Breast epithelium (tissue), 4 donors: ENCODE measurements at places on chromosomes 5 and 9. TPM values are rescaled to one million over a fixed set of nuclear protein-coding genes. Genes with fewer than 3 reads are reported as not detected.

Gene HSPB3
- total RNA-seq = not detected

Gene OLFM1
- total RNA-seq = 22.1 TPM

DNA sequence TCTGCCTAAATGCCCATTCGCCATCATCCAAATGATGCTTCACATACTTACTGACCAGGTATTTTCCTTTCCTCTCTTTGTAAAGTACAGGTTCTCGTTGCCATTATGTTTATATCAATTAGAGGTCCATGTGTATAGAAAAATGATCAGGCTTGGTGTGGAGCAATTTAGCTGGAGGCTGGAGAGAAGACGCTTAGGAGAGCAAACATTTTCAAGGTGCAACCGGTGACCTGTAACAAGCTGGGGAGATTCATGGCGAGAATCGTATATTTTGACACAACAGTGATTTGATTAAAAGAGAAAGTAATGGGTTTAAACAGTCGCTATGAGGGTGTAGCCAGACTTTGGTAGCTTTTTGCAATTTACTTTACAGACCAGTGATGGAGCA lies 170.9 kb upstream of the TBCA start:
- H3K4me1 ChIP-seq = no peaks in the 10 kb centered on the region
- H3K36me3 ChIP-seq = no peaks in the 10 kb centered on the region
- no peak overlapping the region for H3K27ac ChIP-seq
- H3K27me3 ChIP-seq = no peaks in the 10 kb centered on the region

DNA sequence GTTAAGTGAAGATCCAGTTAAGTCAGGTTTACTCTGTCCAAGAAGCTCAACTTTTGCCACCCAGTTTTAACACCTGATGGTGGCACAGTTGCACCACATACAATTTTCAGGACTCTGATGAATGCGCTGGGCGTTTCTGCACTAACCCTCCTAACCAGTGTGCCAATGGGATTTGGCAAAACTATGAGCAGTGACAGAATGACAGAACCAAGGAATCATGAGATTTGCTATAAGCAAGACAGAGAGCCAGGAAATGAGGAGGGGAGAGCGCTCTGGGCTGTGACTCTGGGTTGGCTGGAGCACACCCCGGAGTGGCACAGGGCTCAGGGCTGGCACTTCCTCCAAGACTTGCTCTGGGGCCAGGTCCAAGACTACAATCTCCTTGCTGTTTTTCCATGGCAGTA lies 84.1 kb downstream of the SH3PXD2B start:
- H3K36me3 ChIP-seq = no peaks in the 10 kb centered on the region
- no peak overlapping the region for H3K4me3 ChIP-seq
- no peaks in the 10 kb centered on the region for H3K4me1 ChIP-seq
- DNase-seq = no peak
- no peaks in the 10 kb centered on the region for H3K27me3 ChIP-seq

Gene TEX48
- not detected for total RNA-seq

DNA sequence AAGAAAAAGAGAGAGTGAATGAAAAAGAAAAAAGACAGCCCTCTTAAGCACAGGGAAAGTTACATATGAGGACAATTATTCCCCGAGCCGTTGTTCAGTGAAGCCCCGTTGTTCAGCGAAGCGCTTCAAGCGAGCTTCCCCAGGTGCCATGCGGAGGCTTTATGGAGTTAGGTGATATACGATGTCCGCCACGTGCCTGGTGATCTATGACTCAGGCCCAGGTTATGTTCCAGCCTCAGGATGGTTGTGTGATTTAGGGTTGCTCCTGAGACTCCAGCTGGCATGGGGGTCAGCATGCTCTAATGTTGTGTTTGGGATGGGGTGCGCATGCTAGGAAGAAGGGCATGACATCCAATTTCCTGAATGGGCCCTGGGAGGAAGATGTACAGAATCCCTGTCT lies 365.6 kb downstream of the CDK5RAP2 start:
- no peak for DNase-seq
- no peak overlapping the region for H3K27ac ChIP-seq
- H3K36me3 ChIP-seq = no peaks in the 10 kb centered on the region
- H3K27me3 ChIP-seq = no peaks in the 10 kb centered on the region

Gene RNF183
- total RNA-seq = 0.98 TPM

Gene MRNIP
- 32.3 TPM for total RNA-seq
